NCI-H510A (cell line): ENCODE measurements at places on chromosomes 11 and 22.

- no peak for DNase-seq
Measured at GRCh38 chr22:32695451-32695891, 106.0 kb upstream of the TIMP3 start.

DNA sequence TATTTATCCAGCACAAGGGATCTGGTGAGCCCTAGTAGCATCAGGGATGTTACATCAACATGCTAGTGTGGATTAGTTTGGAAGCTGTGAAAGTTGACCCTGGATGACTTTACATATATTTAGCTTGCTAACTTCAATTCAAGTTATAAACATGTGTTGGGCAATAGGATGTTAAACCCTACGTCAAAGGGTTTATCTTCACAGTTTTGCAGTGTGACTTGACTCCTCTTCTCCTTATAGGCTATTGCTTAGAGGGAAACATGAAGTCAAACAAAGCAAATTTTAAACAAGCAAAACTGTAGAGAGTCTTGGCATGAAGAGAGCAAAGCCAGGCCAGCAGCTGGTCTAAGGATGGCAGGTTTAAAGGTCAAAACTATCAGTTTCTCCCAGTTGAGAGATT is 11.3 kb upstream of the CTSC start:
- no peak for DNase-seq

- peak; percentile 95 for DNase-seq
Measured at GRCh38 chr11:118930094-118930712, 4.5 kb upstream of the BCL9L start.

DNA sequence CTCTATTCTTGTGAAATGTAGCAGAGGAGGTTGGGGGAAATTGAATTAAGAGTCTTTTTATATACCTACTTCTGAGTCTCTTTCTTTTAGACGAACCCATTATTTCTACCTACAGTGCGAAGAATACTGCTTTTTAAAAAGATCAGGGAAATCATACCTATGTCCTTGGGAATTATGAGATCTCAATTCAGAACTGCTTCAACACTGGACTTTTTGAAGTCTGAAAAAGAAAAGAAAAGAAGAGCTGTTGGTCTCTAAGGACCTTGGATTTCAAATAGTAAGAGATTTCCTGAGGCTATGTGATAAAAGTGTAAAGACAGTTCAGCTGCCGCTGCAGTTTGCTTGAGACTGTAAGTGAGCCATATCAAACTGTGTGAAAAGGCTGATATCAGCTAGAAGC is 3.7 kb upstream of the OR5B21 start:
- no peak for DNase-seq

GRCh38 chr11:14249121-14249963 is 109.6 kb downstream of the RRAS2 start:
- peak; percentile 43 for DNase-seq

- DNase-seq, result peak; percentile 9
Measured at GRCh38 chr11:124762105-124762623, at the start of gene ESAM. Gene ESAM, minus strand, starts transcription at chr11:124762290. Its CDS starts 136 bp downstream, at chr11:124762154.

DNA sequence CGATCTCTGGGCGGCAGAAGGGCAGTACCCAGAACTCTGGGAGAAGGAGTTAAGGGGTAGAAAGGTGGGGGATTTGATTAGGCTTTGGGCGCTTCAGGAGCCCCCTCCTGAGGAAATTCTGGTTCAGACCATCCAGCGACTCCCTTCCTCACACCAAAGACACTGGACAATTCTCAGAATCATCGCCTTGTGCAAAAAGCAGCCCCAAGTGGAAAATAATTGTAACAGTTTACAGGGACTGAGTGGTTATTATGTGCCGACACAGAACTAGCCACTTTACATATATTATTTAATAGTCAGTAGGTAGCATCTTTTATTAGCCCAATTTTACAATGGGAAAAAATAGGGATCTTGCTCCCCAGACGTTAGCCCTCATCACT is 662 bp upstream of the TRIM3 start:
- DNase-seq, result no peak

DNA sequence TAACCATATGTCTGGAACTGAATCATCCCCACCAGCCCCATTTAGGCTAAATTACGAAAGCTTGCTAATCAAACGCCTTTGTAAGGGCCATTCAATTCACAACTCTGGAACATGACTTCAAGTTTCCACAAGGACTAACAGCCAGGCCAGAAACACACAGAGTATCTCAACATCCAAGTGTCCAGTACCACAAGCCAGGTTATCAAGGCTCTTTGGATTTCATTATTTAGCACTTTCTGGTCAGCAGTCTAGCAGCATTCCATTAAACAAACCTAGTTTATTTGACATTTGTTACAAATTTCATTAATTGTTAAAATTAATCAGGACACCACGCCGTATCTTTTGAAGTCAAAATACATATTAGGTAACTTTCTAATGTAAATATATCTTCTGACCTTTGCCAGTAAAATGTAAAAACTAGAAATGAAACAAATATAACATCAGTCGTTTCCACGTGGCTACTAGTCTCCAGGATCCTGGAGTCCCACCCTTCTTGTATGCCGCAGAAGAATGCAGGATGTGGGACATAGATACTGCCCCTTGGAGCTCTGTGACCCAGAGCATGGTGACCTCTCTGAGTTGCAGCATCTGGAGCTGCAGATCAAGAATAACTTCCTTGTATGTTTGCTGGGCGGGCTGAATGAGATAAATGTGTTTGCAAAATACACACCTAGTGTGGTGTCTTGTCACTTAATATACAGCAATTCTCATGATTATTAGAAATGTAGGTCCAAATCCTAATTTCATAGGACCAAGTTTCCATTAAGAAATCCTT is 64.7 kb downstream of the MPPED2 start:
- DNase-seq, result no peak

- no peak for DNase-seq
Measured at GRCh38 chr11:76269661-76270261, 63.5 kb upstream of the WNT11 start.

- DNase-seq, result no peak
Measured at GRCh38 chr11:35598254-35599125, 19.8 kb upstream of the FJX1 start.

DNA sequence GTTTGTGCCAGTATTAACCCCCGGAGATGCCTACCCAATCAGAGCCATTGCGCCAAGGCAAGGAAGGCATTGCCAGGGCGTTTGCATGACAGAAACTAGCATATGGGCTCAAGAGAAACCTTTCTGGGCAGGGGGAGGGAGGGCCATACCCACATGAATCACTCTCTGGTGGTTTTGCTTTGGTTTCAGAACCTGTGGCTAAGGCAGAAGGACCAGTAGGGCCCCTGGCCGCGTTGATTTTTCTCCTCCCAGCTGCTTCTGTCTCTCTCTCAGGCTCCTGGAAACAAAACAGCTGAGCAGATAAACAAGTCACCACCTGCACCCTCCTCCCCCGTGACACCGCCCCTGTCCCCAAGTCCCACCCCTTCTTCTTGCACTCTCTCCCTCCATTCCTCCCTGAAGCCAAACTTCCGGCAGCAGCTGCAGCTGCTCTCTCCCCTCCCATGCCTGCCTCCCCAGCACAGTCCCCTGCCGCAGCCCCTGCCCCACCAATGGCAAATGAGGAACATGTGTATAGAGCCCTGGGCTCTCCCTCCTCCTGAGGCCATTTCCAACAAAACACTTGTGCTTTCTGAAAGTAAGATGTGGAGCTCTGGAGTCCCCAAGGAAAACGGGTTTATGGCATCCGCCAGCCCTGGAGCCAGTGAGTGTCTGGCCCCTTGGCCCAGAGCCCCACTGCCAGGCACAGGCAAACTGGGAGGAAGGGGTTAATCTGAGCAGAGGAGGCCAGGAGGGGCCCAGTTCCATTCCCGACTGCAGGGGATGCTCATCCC is 39.0 kb upstream of the ADA2 start:
- peak; percentile 83 for DNase-seq

DNA sequence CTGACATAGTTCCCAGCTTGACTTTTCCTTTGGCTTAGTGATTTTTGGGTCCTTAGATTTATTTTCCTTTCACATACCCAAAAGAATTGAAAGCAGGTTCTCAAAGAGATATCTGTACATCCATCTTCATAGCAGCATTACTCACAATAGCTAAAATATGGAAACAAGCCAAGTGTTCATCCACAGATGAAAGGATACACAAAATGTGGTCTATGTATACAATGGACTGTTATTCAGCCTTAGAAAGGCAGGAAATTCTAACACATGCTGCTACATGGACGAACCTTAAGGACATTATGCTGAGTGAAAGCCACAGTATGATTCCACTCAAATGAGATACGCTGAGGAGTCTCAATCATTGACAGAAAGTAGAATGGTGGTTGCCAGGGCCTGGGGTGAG is 171.8 kb downstream of the IGLL1 start:
- DNase-seq, result no peak

DNA sequence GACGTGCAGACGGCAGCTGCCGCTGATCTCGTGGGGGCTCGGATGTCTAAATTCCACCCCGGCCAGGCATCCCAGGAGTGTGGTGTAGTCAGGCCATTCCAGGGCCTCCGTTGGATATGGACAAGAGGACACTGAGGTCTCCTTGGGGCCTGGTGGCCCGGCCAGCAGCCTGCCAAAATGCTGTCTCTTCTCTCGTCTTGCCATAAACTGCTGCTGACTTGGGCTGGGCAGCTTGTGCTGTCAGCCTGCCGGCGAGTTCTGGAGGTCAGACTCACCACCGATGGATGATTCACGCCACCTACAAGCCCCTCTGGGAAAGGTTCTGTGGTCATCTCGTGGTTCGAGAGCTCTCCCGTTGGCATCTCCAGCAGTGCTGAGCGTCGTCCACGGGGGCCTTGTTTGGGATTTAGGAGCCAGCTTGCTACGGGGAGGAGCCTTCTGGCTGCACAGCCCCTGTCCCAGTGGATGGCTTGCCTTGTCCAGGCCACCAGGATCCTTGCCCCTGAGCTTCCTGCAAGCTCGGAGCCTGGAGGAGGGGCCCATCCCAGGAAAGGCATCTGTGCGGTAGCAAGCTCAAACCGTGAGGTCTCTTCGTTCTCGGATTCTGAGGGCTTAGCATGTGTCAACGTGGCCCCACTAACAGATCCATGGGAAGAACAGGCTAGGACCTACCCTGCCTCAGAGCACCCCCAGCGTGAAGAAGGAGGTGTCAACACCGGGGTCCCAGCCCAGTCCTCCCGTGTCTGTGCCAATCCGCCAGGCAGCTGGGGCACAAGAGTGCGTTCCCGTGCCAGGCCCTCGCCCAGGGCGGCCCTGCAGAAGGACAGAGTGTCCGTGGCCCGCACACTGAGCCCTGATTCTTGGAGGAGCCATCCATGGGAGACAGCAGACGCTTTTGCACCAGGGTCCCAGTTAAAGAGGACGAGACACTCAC is 1114.1 kb downstream of the BRD1 start:
- no peak for DNase-seq

GRCh38 chr11:72589802-72590761 is 84.1 kb downstream of the PDE2A start:
- peak; percentile 20 for DNase-seq

DNA sequence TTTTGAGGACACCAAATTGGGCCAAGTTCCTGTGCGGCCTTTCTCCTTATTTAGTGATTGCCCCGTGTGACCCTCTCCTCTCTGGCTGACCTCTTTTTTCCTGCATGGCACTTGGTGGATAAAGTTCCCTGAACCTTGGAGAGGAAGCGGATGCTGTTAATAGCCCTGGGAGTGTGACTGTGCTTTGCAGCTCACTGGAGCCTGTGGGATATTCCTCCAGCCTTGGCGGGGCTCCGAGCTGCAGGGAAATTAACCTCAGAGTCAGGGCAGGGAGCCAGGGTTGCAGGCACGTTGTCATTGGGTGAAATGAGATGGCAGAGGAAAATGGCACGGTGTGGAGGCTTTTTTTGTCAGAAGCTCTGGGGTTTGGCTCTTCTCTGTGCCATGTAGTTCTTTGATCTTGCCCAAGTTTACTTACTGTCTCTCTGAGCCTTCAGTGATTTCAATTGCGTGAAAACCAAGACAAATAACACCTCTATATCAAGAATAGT is 965 bp downstream of the OR9Q1 start:
- no peak for DNase-seq

DNA sequence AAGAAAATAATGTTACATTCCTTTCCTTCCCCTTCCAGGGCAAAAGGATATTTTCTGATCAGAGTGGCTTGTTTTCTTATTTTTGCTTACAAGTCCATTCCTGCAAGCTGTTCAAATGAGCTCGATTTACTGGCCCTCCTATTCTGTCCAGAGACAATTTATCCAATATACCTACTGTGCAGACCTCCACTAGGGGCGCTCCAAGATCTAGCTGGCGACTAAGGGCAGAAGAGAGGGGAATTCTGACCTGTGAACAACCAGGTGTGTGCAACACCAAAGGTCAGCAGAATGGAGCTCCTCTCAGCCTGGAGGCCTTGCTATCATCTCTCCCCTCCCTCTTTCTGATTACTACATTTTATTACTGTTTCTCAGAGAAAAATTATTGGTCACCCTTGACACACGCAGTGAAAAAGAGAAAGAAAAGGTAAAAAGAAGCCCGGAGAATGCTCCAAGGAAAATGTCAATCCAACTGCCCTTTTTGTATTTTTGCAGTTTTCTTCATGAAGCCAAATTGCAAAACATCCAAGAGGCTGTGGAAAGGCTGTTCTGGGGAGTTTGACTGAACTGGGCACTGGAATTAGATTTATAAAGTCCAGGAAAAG is 3.2 kb downstream of the SEZ6L start:
- DNase-seq, result peak; percentile 26

DNA sequence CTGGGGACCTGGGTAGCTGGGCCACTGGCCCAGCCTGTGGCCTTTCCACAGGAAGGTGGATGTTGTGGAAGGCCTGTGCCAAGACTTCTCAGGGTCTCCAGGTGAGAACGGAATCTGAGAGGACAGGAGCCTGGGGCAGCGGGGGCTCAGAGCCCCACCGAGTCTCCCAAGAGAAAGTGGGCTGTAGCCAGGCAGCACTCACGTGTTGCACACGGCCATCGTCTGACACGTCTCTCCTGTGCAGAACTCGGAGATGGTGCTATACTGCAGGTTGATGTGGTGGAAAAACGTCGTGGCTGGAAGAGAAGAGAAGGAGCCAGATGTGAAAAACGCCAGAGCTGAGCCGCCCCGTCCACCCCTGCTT is 6.4 kb downstream of the MOB2 start:
- DNase-seq, result no peak

- no peak for DNase-seq
Measured at GRCh38 chr11:111099028-111099713, 146.4 kb upstream of the POU2AF2 start.

DNA sequence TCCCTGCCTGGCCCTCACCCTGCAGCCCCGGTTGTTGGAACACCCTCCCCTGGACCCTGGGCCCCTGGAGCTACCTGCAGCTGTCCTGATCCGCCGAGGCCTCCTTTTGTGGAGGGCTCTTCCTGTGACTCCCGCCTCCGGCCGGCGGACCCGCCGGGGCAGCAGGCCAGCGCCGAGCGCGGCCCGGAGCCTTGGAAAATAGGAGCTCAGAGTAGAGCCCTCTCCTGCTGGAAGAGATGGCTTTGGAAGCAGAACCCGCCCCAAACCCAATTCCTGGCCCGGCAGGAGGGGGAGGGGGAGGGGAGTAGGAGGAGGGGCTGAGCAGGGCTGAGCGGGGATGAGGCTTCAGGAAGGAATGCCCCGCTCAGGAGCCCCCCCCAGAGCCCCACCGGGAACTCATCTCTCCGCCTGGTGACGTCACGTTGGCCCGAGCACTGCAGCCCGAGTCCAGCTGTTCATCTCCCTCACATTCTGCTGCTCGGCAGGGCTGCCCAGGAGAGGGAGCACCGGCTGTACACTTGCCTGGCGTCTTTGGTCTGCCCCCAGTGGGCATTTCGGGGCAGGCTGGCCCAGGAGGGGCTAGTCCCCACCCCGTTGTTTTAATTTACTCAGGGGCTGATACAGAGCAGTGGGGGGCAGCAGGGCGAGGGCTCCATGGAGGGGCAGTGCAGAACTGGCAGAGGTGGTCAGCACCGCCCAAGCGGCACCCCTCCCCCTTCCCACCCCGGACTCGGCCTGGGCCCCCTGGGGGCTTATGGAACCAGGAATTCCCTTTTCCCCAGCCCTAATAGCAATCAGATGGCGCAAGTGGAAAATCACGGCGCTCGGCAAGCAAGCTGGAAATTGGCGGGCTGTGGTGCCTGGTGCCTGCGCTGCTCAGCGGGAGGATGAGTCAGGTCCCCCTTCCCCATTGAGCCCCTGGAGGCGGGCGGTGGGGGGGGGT is at the start of gene MRGPRF:
TSS of gene MRGPRF (minus strand) at position 238 of the 943 bp plus-strand sequence. CDS start 3,345 bp downstream, outside the sequence.
- no peak for DNase-seq
